ENCODE measurements at places on chromosomes 2 and 18.

DNA sequence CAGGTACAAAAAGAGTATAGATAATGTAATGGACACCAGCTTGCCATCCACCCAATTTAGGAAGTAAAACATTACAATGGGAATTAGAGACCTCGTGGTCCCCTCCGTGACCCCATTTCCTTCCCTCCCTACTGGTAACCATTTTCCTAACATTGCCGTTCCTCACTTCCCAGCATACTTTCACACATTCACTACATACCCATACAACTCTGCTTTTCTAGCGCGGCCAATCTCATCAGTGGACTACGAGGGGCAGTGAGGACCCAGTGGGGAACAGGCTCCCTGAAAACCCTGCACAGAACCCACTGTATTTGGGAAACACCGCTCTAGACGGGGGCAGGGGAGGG is 1.1 kb downstream of the ENOSF1 start:
- DNase-seq: no peak

DNA sequence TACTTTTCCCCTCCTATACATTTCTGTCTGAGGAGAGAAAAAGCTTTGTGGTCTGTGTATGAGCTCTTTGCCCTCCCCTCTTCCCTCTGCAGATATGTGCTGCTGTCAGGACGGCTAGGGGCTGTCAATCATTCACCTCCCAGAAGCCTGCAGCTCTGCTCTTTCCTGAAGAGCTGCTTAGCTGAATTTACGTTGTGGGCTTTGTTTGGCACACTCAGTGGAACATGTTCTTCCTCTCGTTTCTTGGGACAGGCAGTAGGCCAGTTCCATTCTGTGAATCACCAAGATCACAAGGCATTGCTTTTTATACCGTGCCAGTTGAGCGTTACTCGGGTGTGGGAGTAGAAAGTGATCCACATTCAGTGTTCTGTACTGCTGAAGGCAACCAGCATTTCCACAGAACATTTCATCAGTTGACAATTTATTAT is 136.7 kb downstream of the LAMA3 start:
- DNase-seq: no peak

GRCh38 chr2:12074845-12075217 is 328.4 kb downstream of the LPIN1 start:
- no peak for DNase-seq

GRCh38 chr18:13397504-13398163 is 179.1 kb downstream of the LDLRAD4 start:
- DNase-seq: no peak

DNA sequence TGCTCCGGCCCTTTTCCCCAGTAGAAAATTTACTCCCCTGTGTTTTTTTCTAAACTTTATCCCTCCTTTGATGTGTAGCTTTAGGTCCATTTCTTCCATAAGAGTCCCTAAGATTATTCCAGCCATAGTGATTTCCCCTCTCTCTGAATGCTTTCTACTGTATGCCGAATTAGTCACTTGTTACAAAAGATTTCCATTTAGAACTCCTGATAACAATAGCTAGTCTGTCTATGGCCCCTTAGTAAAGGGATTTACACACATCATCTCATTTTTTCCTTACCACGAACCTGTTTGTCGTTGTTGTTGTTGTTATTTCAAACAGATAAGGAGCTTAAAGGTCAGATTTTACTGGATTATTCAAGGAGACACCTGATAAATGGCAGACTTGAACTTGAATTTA is 256.1 kb downstream of the PAX3 start:
- no peak for DNase-seq

- no peak for DNase-seq
Measured at GRCh38 chr18:12154361-12154760, 60.7 kb downstream of the ANKRD62 start.

GRCh38 chr2:230636684-230637271 is 75.9 kb upstream of the CAB39 start:
- no peak for DNase-seq

DNA sequence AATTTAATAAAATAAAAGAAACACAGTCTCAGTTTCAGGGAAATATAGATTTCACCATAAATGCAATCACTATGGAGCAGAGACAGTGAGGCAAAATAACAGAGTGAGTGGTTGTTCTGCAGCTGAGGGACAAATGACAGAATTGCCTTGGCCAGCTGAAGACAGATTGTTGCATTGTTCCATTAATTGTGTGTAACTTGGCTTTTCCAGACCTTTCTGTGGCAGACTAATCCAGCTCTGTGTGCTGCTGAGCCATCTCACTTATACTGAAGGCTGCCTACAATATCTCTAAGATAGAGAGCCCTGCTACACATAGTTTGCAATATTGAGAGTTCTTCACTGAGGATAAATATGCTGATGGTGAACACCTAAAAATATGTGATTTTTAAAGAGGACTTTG is 11.5 kb downstream of the LRRTM1 start:
- no peak for DNase-seq

- no peak for DNase-seq
Measured at GRCh38 chr2:226515344-226516055, 284.1 kb downstream of the IRS1 start.

DNA sequence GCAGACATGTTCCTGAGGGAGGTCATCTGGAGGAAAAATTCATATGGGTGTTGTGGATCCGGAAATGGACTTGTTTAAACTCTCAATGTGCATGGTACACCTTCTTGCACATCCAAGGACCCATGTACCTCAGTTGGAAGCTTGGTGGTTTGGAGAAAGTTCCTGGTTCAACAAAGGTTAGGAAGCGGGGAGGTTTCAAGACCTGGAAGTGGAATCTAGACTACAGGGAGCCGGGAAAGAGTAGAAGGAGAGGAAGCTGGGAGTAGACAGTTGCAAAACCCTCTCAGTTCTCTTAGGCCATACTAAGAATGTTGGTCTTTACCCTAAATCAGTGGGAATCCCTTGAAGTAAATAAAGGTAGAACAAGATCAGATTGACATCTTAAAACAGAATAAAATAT is 209.8 kb upstream of the SPOPL start:
- DNase-seq: no peak

DNA sequence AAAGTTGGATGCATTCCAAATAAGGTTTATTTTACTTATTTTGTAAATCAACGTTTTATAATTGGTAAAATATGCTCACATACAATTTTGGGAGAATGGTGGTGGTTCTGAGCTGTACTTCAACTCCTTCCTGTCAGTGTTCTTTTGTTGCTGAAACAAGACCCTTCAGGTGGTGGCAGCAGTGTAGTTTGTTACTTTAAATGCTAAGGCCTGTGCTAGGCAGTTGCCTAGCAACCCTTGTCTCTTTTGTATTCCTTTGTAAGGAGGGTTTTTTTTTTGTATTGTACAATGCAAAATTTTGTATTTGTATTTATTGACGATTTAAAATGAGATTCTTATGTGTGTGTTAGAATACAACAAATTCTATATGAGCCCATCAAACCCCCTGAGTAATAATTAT is 166.0 kb upstream of the FAM98A start:
- DNase-seq: no peak

DNA sequence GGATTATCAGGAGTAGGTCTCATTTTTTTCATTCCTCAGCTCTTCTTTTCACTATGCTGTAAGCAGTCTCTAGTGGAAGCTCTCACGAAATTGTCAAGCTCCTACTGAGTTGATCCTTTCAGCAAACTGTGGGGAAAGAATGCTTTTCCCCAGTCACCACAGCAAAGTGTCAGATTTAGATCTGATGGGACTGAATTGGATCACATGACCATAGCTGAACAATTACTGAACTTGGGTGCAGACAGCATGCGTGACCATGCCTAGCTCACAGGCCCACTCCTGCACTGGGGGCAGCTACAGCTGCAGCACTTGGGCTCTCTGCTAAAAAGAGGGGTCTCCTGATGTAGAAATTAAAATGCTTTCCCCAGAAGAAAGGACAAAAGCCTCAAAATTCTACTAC is 3.1 kb downstream of the ARHGAP15 start:
- no peak for DNase-seq

- DNase-seq: no peak
Measured at GRCh38 chr2:182941919-182942318, 75.5 kb upstream of the FRZB start.

GRCh38 chr2:40955635-40956034 is 503.7 kb upstream of the SLC8A1 start:
- DNase-seq: no peak

DNA sequence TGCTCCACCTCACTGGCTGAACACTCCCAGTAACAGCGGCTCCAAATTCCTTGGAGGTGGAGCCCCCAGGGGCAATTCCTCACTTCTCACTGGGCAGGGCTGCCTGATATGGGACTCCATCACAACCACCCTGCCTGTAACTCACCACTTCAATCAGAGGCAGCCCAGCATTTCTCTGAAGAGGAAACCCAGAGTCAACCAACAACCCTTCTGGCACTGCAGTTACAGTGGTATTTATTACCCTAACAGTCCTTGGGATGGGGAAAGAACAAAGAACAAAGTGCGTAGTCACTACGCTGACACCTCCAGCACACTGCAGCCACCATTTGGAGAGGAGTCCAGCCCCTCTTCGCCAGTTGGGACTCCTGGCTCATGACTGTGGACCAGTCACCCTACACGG is 85.7 kb upstream of the GALNT13 start:
- no peak for DNase-seq

GRCh38 chr18:33761363-33761762 is 183.3 kb downstream of the ASXL3 start:
- DNase-seq: no peak

Measured in stimulated activated CD8-positive, alpha-beta memory T cell treated with anti-CD3 and anti-CD28 coated beads, Interleukin-12 subunit alpha, Interleukin-12 subunit beta, amount 100 ng/mL, for 4 hours (primary cell).